ENCODE measurements at places on chromosomes 16 and 17.

DNA sequence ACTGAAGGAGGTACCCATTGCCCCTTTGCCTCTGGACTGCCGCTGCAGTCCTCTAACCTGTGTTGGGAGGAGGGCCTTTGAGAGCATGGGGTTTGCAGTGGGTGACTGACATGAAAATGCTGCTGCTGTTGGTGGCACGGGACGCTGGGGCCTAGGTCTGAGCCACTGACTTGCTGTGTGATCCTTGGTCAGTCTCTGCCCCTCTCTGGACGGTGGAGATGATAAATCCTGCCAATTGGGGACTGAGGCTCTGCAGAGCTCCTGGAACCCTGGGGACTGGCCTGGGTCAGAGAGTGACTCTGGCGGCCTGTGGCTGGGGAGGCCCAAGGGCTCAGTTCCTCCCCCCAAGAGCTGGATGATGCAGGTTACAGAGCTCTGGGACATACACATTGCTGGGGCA is 6.1 kb upstream of the PYDC1 start:
- DNase-seq: no peak

GRCh38 chr17:79923974-79924638 is 84.9 kb upstream of the CBX4 start:
- no peak for DNase-seq

DNA sequence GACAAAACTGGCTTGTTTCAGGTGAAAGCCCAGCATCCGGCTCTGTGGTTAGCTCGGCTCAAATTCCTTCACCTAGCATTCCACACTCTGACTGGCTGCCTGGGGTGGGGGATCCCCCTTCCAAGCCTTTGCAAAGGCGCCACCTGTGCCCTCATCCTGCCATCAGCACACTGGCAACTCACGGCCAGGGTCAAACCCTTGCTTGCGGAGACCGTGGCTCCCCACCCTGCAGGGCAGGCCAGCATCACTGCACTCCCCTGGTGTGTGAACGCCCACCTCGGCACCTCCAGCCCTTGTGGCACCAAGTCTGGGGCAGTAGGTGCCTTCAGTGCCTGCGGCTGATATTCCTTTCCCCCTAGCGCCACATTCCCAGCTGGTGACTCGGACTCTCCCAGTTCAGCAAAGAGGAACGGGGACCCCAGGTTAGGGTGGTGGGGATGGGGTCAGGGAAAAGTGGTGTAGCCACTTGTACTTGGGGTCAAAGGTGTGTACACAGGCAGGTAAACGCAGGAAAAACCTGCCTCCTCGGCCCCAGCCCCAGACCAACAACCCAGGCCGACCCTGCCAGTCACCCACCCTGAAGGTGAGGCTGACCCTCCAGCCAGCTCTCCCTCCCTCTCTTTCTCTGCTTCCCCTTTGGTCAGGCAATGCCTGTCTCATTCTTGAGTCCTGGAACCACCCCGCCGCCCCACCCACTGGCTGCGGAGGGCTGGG is 1.1 kb downstream of the FLII start:
- DNase-seq: no peak

DNA sequence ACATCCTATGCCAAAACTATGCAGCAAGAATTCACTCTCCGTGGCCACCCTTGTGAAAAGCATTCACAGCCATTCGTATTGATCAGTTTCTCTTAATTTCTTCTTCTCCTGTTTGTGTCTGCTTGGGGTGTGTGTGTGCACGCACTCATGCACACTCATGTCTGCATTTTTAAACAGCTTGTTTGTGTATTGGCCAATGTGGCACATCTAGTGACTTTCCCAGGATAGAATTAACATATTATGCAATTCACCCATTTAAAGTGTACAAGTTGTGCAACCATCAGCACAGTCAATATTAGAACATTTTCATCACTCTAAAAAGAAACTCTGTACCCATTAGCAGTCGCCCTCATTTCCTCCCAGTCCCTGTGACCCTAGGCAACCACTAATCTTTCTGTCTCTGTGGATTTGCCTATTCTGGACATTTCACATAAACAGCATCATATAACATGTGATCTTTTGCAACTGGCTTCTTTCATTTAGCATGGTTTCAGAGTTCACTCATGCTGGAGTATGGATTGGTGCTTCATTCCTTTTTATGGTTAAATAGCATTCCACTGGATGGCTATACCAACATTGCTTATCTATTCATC is 20.1 kb downstream of the IRX3 start:
- DNase-seq: no peak

GRCh38 chr17:17782523-17783115 is 54.2 kb downstream of the SREBF1 start:
- no peak for DNase-seq

GRCh38 chr16:27430923-27431484 is 29.0 kb downstream of the IL21R start:
- DNase-seq: no peak

DNA sequence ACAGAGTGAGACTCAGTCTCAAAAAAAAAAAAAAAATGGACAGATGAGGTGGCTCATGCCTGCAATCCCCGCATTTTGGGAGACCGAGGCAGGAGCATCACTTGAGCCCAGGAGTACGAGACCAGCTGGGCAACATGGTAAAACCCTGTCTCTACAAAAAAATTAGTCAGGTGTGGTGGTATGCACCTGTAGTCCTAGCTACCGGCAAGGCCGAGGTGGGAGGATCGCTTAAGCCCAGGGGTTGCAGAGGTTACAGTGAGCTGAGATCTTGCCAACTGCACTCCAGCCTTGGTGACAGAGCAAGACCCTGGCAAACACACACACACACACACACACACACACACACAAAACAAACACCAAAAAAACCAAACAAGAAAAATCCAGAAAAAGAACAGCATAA is 7.7 kb upstream of the ENGASE start:
- DNase-seq: no peak

DNA sequence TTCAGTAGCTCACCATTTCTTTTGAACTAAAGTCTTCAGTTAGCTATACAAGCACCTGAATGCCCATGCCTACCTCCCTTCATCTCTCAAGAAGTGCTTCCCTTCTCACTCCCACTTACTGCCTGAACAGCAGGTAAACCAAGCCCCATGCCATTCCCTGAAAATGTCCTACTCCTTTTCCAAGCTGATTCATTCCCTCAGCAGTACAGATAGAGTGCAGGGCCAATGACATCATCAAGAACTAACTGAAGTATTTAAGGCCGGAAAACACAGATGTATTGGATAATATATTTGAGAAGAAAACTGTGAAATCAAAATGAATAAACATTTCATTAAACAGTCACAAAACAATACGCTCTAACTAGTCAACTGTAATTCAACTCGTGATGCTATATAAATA is 478.8 kb upstream of the CDH11 start:
- DNase-seq: no peak

DNA sequence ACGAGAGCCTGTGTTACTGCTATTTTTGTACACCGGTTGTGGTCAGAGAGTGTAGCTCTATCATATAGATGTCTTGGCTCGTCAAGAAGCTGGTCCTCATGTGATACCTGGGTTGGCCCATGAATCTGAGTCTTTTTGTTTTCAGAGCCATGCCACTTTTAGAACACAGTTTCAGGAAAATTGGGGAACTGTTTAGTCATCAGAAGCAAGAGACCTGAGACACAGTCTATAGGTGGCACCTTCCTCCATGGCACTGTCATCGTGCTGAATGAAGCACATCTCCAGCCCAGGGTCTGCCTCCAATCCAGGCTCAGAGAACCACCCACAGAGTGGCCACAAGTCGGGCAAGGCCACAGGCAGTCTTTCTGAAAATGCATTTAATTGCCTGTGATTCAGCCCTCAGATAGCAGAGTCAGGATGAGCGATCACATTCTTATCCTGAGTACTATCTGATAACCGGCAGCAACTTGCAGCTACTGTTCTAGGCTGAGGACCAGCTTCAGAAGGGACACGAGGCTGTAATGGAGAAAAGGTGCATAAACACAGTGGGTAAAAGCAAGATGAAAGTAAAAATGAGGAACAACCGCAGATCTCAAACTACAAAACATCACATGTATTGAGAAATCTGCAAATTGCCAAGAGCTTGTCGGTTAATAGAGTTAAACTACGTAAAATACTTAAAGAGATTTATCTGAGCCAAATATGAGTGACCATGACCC is 14.2 kb upstream of the HAPSTR1 start:
- DNase-seq: no peak

GRCh38 chr17:52648995-52649394 is 490.5 kb upstream of the CA10 start:
- DNase-seq: peak; percentile 95

DNA sequence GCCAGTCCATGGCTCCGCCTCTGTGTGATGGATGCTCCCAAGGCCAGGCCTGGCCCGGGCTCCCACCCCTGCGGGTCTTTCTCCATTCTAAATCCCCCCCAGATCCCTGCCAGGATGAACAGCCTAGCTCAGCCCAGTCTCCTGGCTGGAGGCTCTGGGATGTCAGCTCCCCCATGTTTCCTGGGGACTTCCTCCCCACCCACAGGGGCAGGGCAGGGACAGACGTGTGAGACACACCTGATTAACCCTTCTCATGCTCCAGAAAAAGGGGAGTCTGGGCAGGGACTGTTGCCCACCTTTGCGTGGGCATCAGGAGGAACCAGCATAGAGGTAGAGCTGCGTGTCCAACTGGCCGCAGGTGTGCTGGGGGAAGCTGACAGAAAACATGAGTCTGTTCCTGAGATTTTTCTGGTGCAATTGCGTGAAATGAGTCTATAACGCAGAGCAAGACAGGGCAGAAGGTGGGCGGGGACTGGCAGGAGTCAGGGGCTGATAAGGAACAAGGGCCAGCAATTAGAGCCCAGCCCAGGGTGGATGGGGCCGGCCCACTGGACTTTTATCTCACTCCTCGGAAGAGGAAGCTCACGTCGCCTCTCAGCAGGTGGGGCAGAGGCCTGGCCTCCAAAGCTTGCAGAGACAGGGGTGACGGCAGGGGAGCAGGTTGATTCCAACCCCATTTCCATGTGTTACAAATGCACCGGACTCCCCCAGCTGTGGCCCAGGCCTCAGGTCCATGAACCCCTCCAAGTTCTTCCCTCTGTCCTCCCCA is 238.2 kb downstream of the RBFOX3 start:
- DNase-seq: no peak

DNA sequence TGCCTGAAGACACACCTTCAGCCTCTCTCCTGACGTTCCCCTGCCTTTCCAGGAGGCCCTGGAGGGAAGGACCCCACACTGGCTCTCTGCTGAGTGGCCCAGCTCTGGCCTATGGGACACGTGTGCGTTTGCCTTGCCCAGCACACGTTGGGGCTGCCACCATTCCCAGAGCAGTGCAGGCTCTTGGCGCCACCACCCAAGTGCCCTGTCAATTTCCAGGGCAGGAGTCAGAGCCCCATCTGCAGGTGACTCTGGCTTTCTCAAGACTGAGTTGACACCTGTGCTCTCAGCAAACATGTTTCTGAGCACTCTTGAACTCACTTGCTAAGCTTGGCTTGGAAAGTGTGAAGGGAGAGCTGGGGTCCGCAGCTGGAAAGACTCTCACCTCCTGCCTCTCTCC is 4.7 kb upstream of the IRF8 start:
- DNase-seq: no peak

- no peak for DNase-seq
Measured at GRCh38 chr17:49742166-49742638, 21.7 kb downstream of the FAM117A start.

DNA sequence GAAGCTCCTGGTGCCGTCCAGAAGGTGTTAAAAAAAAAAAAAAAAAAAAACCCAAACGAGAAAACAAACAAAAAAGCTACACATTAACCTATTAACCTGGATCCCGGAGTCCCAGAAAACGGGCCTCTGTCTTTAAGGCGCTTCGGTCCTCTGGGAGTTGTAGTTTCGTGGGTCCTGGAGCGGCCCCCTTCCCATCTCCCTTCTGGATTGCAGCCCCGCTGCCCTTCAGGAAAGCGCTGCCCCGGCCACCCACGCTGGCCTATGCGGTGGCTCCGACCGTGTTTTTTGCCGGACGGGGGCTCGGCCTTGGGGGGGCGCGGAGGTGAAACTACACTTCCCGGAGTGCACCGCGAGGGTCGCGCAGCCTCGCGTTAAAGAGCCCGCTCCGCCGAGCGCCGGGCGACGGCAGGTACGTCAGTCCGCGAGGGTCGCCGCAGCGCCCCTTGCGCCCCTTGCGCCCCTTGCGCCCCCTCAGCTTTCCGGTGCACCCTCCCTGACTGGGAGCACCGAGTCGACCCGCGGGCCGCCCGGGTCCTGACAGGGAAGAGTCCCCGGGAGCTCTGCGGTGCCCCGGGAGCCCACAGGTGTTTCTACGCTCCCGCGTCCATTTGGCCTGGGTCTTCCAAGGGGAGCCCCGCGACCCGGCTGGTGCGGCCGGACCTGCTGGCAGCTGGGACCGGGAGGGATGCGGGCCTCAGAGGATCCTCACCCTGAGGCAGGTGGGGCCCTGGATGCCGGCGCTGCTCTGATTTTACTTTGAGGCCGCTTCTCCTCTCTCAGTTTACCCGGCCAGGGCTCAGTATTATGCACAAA is at the start of gene FCSK:
Gene FCSK (plus strand): TSS at position 374 of the 813 bp plus-strand sequence. CDS start 8,596 bp downstream, outside the sequence.
- peak; percentile 50 for DNase-seq

DNA sequence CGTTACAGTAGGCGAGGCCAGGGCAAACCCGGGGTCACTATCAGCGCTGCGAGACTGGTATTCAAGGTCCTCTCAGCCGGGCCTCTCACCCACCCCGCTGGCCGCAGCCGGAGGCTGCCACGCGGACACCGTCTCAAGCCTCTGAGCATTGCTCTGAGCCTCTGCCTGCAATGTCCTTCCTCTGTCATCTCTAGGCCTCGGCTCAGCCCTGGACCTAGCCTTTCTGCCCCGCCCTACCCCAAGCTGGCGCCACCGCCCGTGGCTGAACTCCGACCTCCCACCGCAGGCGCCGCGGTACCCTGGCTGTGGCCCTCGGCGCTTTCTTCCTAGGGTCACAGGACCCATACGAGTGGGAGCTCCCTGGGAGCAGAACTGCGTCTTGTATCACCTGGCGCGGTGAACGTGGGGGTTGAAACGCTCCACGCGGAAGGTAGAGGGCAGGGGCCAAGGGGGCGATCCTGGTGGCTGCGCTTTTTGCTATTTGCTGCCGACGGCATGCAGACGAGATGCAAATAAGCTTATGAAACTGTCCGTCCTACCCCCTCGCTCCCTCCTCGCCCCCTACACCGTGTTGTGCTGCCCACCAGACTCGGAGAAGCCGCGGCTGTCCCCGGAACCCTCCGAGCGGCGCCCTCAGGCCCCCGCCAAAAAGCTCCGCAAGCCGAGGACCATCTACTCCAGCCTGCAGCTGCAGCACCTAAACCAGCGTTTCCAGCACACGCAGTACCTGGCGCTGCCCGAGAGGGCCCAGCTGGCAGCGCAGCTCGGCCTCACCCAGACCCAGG is 3.7 kb downstream of the DLX4 start:
- DNase-seq: no peak

- DNase-seq: no peak
Measured at GRCh38 chr17:39919087-39919683, 750 bp upstream of the GSDMB start.

DNA sequence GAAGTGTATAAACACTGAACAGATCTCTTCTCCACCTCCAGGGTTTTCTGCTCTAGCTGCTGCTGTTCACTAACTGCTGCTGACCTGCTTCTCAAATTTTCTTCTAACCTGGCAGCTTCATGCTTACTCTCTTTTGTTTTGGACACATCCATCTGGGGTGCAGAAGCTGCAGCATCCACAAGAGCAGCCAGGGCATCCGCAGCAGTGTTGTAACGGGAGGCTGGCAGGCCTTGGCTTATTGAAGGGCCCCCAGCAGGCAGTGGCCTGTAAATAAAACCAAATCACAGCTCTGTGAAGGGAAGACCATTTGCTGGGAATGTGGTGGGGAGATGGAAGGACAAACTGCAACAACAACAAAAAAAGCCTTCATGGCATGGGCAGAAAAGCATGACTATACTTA is 62.0 kb downstream of the TTC19 start:
- DNase-seq: no peak

Measured in NCI-H510A treated with DMSO at 0.1 percent for 48 hours (cell line).